ENCODE measurements at places on chromosomes 5 and 9.

DNA sequence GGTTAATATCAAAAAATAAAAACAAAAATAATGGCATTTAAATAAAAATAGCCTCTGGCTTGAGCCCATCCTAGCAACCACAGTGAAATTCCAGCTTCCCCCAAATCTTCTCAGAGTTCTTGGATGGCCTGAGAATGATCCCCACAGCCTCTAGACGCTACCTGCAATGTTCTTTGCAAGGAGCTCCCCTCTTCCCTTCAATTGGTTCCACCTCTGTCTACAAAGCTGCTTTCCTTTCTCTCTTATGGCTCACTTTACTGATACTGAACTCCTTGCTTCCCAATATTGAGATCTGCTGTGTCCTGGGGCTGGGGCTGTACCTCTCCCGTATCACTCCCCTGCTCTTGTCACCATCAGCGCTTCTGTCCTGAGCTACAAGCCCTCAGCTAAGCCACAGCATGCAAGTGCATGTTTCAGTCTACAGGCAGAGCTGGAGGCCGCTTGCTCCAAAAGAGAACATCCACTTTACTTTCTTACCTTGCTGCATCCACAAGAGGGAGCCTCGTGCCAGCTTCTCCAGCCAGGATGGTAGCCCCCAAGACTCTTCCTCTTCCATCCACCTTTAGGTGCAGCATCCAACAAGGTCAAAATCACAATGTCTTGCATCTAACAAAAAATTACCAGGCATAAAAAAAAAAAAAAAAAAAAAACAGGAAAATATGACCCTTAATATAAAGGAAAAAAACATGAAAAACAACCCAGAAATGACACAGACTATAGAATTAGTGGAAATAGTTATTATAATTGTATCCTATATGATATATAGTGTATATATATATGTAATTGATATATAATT is 57.4 kb upstream of the PRSS3 start:
- peak; percentile 20 for DNase-seq

DNA sequence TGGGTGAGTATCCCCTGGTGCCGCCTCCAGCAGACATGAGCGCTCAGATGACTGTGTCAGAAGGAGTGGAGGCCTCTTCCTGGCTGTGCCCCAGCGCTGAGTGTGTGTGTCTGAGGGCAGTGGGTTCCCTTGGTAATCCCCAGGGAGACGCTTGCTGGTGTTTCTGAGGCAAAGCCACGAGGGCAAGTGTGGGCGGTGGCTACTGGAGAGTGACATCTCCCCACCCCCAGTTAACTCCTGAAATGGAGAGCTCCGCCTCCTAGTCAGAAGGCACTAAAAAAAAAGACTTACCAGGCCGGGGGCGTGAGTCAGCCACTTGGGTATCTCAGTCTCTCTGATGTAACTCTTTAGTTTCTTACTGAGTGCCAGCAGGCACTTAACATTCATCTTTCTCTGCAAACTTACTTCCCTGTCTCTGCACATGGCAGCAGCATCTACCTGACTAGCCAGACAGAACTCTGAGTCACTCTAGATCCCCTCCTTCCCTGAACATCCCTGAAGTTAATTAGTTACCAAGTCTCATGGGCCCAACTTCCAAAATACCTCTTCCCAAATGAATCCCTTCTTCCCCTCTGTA is 19.3 kb downstream of the ORM2 start:
- no peak for DNase-seq

DNA sequence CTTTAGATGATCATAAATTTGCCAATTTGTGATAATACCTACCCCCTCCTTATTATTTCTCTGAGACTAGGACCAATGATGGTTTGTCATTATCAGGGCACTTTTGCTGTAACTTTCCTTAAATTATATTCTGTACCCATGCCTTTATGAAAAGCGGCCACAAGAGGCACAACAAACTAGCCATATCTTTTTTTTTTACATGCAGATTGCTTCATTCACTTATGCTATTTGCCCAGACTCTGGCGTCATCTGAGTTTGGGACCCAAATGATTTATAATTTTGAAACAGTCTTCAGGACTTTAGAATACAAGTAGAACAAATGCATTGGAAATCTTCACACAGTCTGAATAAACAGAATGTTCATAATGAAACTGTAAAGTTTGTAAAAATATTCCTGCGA is 408.1 kb downstream of the MAT2B start:
- no peak for DNase-seq

DNA sequence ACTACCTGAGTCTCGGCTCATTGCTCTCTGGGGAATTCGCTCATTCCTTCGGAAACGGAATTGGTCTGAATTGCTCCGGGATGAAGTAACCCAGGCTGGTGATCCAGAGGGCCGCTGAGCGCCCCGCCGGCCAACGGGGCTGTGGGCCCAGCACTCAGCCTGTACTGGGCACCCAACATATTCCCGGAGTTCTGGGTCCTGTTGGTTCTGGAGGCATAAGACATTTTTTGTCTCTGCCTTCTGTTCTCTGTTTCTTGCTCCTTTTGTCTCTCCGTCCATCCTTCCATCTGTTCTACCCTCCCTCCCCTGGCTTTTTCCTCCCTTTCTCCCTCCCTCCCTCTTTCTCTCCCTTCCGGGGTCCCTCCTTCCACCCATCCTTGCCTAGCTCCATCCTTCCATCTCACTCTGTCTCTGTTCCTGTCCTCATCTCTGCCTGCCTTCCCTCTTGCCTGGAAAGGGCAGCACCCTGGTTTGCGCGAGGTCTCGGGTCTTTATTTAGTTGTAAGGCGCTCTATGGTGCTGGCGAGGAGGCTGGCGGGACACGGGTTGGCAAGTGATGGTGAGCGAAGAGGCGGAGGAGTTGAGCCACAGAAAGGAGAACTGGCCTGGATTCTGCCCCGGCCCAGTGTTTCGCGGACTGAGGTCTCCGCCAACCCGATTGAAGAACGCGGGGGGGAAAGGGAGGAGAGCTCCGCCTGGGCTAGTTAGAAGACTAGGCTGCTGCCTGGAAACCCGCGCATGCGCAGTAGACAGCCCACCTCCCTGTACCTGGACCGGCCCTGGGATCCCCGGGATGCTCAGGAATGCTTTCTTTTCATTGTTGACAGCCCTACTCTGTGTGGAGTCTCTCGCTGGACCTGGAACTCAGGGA is 1468.0 kb downstream of the FOXD4L5 start:
- no peak for DNase-seq

DNA sequence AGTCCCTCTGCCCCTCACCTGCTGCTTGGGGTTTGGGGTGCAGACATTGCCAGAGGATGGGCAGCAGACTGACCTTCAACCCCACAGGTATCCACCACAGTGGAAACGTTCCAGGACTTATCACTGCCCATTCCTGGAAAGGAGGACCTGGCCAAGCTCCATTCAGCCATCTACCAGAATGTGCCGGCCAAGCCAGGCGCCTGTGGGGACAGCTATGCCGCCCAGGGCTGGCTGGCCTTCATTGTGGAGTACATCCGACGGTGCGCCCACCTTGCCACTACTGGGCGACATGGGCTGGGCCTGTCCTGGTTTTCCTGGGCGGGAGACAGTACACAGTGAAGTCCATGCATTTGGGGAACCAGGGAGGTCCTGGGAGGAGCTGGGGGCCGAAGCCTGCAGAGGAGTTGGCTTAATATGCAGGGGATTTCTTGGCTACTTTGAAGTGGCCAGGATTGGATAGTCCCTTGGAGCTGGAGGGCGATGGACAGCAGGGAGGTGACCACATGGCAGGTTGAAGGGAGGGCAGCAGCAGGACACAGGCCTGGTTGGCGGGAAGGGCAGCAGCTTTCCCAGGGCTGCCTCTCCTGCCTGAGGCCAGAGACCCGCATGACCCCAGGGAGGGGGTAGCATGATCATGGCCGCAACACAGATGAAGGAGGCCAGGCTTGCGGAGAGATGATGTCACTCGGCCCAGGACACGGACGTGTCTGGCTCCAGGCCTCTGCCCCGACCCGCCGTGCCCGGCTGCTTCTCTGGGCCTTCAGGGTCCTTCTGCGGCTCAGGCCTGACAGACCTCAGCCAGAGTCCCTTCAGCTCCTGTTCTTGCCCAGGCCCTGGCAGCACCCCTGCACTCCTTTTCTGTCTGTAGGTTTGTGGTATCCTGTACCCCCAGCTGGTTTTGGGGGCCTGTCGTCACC is 34.6 kb downstream of the USP20 start:
- DNase-seq: no peak

DNA sequence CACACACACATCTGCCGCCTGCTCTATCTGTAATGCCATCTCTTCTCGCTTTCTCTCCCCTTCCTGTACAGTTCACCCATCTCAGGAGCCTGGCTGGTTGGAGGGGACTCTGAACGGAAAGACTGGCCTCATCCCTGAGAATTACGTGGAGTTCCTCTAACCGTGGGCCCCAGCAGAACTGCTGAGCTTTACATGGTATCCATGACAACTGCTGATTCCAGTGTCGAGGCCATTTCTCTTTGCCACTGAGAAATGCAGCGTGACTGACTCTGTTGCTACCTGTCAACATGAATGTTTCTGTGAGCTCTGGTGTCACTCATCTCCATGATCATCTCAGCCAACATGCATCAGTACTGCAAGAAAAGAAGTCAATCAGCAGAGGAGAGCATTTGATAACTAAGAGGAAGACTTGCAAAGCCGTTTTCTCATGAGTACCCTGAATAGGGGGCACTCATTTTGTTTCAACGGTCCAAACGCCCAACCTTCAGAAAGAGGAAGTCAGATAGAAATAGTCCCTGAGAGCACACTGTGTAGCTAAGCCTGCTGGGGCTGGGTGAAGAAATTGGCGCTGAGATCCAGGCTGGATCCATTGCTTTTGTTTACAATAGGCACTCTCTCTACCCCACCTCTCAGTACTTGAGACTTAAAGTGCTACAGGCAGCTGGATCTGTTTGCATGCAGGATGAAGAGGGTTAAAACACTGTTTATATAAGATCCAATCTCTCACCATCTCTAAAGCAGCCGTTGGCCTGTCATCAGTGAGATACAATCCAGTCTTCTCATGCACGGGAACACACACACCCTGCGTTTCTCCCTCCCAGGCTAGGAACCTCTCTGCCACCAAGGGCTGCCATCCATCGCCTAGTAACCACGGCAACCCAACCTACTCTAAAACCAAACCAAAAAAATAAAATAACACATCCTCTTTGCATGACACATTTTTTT is 180.9 kb downstream of the NR3C1 start:
- no peak for DNase-seq
